ENCODE measurements at places on chromosomes 3 and 15. TPM values are rescaled to one million over a fixed set of nuclear protein-coding genes. Genes with fewer than 3 reads are reported as not detected.

The TWF2 gene
- total RNA-seq = 43.5 TPM

DNA sequence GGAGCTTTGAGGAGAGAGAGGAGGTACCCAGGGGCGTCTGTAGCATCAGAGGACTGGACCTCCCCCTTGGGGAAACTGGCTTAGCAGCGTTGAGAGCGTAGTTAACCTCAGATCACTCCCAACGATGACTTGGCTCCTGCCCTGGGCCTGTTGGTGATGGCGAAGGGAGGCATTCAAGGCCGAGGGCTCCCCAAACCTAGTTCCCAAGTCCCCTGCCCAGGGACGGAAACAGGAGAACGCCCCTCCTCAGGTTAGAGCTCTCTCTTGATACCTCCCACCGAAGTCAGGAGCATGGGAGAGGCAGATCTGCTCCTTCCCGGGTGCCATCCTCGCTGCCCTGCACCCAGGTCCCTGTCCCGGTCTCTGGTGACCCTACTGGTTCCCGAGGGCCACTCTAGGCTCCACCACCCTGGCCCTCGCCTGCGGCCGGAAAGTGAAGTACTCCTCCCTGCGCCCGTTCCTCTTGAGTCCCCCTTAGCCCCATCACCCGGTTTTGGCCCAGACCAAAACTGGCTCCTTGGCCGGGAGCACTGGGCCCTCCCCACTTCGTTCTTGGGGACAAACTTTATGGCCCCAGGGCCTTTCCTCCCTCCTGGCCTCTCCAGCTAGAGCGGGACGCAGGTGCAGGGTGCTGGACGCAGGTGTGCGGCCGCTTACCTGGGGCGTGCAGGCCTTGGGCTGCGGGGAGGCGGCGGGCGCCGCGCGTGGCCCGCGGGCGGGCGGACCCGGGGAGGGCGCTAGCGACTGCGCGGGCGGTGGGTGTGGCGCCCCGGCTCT lies 2.6 kb upstream of the SKOR1 start:
- no peak for DNase-seq

GRCh38 chr3:192918275-192918588 lies 576 bp upstream of the MB21D2 start:
- DNase-seq = no peak

DNA sequence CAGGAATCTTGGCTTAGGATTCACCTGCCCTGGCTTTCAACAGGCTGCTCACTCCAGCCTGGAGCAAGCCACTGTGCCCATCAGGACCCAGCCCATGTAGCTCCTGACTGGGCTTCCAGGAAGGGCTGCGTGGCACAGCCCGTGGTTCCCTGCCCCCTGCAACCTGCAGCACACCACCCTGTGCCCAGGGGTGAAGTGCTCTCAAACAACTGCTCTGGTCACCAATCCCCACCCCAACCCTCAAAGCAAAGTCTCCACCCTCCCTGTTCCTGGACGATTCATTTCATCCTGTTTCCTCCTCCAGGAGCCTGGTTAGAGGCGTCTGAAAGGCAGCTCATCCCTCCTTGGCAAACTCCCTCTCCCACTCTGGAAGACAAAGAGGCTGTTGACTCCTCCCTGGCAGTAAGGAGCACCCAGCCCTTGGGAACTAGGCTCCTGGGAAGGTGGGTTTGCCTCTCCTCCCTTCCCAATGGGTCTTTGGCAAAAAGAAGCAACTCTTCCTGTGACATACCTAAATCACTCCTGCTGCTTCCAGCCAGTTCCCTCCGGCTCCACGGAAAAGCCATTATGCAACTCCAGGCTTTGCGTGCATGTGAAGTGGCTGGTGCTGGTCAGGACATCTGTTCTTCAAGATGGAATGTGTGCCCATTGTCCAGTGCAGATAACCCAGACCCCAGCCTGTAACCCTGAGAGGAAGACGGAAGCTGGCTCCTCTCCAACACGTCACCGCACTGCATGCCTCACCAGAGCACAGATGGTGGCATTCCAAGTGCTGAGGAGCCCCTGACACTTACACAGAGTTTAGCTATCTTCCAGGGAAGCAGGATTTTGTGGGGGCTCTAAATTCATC lies 29.1 kb upstream of the VIPR1 start:
- DNase-seq = peak; percentile 11

DNA sequence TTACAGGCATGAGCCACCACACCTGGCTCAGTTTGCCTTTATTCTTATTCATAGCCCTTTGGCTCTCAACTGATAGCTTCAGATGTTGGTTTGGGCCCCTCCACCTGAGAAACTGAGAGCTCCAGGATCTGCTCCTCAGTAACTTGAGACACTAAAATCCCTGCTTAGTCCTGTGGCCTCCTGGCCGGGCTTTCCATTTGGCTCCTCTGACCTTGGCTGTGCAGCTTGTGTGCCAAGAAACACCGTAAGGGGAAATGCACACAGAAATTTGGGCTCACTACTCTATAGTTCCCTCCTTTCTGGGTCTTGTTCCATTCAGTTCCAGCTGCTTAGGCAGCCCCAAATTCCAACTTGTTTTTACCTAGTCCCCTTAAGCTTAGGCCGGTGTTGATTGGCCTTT lies 24.9 kb downstream of the NIPA2 start:
- DNase-seq = no peak

Measured in thyroid gland (tissue), 4 donors.